AML-193 (cell line): ENCODE measurements at places on chromosomes 16 and 17.

DNA sequence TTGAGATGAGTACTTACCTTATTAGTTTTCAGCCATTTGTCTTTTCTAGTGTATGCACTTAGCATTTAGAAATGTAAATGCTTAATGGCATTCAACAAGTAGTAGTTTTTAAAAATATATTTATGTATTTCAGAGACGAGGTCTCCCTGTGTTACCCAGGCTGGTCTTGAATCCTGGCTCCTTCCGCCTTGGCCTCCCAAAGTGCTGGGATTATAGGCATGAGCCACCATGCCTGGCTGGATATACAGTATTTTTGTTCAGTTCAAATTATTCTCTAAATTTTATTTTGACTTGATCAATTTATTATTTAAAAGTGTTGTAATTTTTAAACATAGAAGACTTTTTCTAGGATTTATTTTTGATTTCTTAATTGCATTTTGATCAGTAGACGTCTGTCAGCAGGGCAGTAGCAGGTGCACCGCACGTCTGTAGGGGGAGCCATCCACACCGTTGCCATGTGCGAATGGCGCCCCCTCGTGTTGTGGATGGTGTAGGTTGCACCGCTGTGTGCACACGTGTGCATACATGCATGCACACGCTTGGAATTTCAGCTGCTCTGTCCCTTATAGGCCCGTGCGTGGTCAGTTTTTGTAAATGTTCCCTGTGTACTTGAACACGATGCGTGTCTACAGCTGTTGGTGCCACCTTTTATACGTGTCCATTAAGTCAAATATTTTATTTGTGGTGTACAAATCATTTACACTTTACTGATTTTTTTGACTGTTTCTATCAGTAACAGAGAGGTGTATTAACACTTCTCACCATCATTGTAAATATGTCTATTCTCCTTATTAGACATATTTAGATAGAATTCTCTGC is 30.6 kb downstream of the RPTOR start:
- peak; percentile 93 for DNase-seq

GRCh38 chr17:64938290-64938689 is 19.0 kb upstream of the LRRC37A3 start:
- DNase-seq: no peak

DNA sequence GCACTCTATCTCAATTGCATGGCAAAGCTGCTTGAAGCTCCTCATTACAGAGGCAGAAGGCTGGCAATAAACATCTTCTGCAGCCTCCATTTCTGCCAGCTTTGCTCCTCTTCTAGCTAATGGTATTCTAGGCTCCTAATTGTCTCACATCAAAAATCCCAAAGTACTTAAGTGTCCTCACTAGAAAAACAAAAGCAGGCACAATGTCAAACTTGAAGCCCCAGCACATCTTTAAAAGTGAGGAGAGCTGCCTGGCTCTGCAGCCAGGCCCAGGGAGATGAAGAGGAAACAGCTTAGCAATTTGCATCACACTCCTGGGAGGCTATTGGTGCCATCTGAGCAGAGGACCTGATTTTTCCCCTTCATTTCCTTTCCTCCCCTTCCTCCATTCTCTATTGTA is 197.1 kb downstream of the KCNJ2 start:
- DNase-seq: no peak

DNA sequence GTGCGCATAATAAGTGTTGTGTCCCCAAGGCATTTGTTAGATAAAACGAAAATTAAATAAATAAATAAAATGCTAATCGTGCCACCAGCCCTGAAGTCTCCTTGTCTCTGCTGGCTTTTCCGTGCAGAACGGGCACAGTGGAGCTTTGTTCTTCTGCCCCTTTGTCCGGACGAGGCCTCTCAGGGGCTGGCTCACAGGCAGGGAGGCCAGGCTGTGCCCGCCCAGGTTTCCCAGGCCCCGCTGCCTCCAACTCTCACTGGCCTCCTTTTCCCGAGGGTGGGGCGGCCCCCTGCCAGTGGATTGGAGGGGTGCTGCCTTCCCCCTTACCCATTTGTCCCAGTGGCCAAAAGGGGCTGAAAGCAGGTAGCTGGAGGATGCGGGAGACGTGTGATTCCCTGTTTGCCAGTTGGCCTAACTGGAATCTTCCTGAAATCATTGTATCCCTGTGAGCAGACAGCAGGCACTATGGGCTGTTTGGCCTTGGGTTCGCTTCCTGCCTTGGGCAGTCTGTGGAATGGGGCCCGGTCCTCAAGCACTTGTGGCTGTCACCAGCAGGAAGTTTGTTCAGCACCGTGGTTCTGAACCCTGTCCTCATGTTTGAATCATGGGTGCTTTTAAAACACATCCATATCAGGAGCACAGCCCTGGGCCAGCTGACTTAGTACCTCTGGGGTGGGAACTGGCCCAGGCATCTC is 64.4 kb downstream of the KSR1 start:
- no peak for DNase-seq

DNA sequence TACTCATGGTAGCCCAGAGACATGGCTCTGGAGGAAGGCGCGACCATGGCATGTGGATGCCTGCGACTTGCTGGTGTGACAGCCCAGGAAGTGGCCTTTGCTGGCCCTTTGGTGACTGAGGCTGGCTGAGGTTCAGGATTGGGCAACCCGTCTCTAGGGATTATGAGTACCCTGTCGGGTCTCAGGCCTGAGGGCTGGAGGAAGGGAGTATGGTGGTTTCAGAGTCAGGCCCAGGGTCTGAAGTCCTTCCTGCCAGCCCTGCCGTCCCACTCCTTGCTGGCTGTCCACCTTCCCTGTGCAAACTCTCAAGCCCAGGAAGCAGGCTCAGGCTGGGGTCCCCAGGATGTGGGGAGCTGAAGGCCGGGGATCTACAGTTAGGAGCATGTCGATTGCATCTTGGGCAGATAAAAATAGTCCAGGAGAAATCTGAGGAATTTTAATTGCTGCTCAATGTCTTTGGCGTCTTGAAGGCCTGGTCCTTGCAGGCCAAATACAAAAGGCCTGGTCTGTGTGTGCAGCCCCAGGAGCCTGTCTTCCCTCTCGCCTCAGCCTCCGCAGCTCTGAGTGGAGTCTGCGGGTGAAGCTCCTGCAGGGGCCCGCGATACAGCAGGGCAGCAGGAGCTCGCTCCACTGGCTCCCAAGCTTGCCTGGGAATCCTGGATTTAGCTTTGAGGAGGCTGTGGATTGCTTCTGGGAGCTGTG is 52.5 kb downstream of the NKD1 start:
- no peak for DNase-seq

DNA sequence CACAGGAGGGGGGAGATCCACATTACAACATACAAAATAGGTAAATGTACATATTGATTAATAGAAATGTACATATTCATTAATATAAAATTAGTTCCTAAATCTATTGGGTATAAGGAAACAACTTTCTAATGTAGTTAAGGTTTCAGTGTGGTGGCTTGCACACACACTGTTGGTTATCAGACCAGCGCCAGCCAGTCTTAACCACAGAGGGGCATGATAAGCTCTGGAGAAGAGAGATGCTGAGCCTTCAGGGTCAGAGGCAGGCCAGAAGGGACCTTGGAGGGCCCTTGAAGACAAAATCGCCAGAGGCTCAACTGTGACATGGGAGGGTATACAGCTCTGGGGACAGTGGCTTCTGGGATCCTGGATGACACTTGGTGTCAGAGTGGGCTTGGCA is 10.9 kb upstream of the ZFP90 start:
- no peak for DNase-seq

- no peak for DNase-seq
Measured at GRCh38 chr17:72432143-72432621, 311.4 kb downstream of the SOX9 start.

DNA sequence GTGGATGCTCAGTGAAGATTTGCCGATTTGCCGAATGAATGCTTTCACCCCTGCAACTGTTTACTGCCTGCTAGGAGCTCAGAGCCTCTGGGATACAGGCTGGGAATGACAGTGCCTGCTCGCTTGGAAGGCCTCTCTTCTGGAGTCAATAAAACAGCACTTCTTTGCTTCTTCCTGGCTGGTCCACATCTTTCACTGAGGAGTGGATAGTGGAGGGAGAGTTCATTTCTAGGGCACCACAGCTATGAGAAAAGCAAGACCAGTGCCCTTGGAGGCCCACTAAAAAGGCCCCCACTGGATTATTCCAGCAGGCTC is 3.1 kb upstream of the USP7 start:
- no peak for DNase-seq
